ENCODE measurements at places on chromosomes 1 and 21.

DNA sequence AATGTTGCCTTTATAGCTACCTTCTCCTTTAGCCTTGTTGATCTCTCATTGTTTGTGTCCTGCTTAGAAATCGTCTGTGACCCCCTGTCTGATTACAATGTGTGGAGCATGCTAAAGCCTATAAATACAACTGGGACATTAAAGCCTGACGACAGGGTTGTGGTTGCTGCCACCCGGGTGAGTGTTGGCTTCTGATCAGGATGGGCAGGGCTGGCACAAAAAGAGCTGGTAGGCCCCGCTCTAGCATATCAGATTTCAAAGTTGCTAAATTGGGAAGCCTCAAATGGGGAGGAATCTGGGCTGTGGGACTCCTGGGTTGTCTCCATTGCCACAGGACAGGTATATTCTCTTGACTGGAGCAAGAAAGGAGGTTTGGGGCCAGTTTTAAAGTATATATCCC is 8.4 kb downstream of the NCSTN start:
- no peak for DNase-seq

GRCh38 chr1:163538667-163539066 is 216.9 kb downstream of the NUF2 start:
- no peak for DNase-seq

GRCh38 chr1:245503548-245503947 is 348.8 kb downstream of the KIF26B start:
- DNase-seq, result no peak

- no peak for DNase-seq
Observed at GRCh38 chr1:208919371-208919770, 664.1 kb upstream of the CAMK1G start.

DNA sequence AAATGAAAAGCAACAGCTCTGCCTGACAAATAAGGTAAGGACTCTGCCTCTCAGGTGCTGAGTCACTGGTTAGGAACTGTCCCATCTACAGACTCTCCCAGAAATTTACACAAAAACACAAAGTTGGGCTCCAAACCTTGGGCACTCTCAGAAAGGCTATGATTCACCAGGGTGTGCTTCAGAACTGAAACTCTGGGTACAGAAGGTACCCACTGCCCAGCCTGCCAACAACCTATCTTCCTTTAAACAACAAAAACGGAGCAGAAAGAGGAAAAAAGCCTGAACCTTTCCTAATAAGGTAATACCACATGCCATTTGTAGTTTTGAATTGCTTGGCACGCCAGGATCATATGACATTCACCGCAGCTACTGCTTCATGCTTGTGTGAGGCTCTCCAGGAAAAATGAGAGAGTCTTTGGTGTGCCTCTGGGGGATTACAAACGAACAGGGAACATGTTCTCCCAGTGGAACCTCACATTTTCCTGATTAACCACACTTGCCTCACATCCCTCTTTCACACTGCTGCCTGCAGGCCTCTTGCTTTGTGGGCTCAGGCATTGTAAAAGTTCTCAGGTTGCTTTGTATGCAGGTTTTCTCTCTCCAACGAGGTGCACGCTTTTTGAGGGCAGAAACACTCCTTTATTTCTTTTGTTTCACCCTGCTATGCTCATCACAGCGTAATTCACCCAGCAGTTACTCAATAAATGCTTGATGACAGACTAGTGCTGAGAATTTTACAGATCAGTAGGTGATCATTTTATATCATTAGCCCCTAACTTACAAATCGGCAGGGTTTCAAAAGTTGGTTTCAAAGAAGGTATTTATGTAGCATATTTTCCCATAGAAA is 65.1 kb downstream of the GADD45A start:
- DNase-seq, result no peak

DNA sequence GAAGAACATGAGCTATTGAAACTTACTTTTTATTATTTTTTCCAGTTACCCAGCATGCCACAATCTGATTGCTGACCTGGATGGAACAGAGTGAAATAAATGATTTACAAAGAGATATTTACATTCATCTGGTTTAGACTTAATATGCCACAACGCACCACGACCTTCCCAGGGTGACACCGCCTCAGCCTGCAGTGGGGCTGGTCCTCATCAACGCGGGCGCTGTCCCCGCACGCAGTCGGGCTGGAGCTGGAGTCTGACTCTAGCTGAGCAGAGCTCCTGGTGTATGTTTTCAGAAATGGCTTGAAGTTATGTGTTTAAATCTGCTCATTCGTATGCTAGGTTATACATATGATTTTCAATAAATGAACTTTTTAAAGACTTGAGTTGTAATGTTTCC is 243.9 kb downstream of the SDCCAG8 start:
- DNase-seq, result no peak

- no peak for DNase-seq
Observed at GRCh38 chr1:37035014-37035691, 838 bp upstream of the GRIK3 start.

DNA sequence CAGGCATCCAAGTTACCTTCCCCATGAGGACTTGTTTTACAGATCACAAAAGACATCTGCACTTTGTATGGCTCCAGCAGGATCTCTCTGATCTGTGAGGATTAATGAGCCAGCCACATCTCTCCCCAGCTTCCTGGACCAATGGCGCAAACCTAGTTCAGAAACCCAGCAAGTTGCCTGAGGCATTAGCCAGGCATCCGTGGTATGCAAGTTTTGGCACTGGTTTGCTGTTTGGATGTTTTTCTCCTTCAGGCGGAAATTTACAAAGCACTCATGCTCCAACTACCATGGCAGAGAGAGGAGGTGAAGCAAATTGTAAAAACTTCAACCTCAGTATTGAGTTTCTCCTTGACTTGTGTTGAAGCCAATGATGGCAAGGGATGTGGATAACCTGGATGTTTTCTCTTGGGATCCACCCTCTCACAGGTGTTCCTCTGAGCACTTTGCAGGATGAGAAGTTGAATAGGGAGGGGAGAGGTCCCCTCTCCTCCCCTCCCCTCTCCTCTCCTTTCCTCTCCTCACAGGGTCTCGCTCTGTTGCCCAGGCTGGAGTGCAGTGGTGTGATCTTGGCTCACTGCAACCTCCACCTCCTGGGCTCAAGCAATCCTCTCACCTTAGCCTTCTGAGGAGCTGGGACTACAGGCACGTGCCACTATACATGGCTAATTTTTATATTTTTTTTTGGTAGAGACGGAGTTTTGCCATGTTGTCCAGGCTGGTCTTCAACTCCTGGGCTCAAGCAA is 25.6 kb upstream of the ENO1 start:
- DNase-seq, result no peak

DNA sequence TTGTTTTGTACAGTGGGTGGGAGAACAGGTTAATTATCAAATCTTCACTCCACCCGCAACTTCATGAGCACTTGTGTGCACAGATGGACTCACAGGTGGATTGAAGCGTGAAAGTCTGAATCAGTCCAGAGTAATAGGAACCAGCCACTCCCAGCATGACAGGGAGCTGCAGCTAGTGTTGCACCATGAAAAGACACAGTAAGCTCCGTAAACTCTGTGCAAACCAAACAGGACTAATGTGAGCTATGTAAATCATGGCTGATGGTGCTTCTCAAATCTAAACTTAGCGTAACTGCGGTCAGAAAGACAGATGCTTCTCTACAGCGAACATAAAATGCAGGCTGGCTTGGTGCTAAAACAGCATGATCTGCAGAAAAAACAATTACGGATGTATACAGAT is 114.4 kb downstream of the CENPF start:
- no peak for DNase-seq

- no peak for DNase-seq
Observed at GRCh38 chr1:11147197-11147770, 41.9 kb upstream of the ANGPTL7 start.

- no peak for DNase-seq
Observed at GRCh38 chr1:178684111-178684510, 40.9 kb upstream of the RALGPS2 start.

GRCh38 chr1:36534711-36535412 is 52.1 kb upstream of the CSF3R start:
- DNase-seq, result no peak

- DNase-seq, result no peak
Observed at GRCh38 chr1:32774950-32775634, 42.1 kb downstream of the YARS1 start.

All from stimulated activated CD8-positive, alpha-beta memory T cell treated with anti-CD3 and anti-CD28 coated beads, Interleukin-7, amount 100 ng/mL, for 1 hour (primary cell).